GM12865 (cell line): ENCODE measurements at places on chromosomes 5 and 9.
A peak's percentile ranks its signal among the peaks of the same experiment; 100 is the strongest.

- no peak for DNase-seq
Measured at GRCh38 chr9:136002881-136003280, 41.7 kb upstream of the UBAC1 start.

DNA sequence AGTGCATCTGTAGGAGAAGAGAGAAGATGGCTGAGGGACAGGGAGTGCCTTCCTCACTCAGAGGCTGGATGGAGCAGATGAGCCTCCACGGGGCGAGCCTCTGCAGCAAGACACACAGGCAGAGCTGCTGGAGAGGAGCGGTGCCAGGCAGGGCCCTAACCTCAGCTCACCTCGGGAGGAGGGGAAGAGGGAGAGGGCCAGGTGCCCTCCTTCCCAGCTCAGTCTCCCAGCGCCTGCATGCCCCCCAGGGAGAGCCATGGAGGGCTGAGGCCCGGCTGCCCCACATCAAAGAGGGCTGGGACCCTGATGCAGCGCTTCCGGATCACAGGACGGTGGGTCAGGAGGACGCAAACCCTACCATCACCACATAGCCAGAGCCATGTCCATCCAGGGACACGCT lies 13.6 kb upstream of the SPATA31E1 start:
- no peak for DNase-seq

GRCh38 chr5:74865804-74866595 lies at the start of gene FAM169A:
Gene FAM169A (minus strand): TSS chr5:74866387. CDS start chr5:74841676, 24,711 bp downstream.
- no peak for DNase-seq

DNA sequence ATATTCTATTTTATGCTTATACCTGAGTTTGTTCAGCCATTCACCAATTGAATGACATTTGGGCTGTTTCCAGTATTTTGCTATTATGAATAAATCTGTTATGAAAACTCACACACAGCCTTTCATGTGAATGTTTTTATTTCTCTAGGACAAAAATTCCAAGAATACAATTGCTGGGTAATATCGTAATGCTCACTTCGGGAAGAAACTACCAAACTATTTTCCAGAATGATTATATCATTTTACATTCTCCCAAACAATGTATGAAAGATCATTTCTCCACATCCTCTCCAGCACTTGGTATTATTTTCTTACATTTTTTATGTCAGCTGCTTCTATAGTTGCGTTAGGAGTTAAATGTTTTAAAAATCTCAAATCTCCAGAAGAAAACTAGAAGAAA lies 58.3 kb upstream of the LHFPL2 start:
- DNase-seq: no peak

DNA sequence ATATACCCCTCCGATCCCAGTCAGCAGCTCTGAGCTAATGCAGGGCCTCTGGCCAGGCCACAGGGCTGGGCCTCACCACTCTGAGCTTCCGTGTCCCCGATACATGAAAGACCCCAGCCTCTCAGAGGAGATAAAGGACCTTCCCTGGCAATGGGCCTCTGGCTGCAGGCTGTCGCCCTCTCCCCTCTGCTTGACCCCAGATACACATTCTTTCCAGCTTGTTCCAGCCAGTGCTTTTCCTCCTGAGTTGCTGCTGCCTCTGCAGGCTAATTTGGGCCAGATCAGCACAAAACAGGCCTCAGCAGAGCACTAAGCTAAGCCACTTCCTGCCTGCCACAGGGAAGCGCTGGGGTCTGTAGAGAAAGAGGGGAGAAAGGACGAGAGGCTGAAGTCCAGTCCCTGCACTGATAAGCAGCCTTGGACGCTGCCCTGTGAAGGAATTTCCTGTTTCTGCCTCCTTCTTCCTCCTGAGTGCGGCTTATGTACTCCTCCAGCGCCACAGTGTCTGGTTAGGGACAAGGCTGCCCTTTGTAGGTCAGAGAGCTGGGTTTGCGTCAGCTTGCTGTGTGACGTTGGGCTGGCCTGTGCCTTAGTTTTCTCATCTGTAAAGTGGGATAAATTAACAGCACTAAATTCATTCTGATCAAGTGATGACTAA lies 73.0 kb upstream of the IL17B start:
- no peak for DNase-seq

DNA sequence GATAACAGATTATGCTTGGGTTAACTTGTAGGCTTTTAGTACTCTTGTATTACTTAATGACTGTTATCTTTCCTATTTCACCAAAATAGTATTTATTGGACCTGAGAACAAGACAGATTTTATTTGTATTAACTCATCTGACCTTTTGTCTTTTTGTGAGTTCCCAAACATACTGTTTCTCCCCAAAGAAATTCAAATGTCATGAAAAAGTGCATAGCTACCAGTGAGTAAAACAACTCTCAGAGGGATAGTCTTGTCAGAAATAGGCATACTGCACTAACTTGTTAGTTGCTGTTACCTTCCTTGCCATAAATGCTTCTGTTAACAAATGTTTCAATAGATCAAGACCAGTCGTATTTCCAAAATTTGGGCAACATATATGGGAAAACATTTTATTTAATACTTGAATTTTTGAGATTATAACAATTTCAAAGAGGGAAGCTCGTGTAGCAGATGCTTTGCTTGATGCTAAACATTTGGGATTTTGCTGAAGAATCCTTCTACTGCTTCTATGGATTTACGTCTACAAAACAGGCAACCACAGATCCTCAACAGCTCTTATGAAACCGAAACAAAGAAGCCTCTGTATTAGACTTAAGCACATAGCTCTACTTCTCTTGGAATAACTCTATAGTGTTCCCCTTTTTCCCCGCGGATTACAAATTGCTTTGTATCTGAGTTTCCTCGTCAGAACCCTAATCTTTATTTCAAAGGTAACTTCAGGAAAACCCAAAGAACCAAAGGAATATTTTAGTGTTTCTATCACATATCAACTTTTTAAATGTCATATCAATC lies 248.8 kb downstream of the MCTP1 start:
- DNase-seq: no peak

DNA sequence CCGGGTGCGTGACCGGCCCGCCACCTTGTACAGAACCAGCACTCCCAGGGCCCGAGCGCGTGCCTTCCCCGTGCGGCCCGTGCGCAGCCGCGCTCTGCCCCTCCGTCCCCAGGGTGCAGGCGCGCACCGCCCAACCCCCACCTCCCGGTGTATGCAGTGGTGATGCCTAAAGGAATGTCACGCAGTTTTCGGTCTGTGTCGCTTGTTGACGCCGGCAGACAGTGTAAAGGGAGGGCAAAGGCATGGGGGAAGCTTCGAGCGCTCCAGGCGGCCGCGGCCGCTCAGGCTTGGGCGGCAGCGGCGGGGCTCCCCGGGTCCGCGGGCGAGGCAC lies 1.3 kb downstream of the LRRC26 start:
- peak; percentile 38 for DNase-seq

GRCh38 chr5:139276426-139276825 lies 17.1 kb upstream of the MATR3 start:
- no peak for DNase-seq

- DNase-seq: no peak
Measured at GRCh38 chr5:58615972-58616371, 33.1 kb downstream of the RAB3C start.

DNA sequence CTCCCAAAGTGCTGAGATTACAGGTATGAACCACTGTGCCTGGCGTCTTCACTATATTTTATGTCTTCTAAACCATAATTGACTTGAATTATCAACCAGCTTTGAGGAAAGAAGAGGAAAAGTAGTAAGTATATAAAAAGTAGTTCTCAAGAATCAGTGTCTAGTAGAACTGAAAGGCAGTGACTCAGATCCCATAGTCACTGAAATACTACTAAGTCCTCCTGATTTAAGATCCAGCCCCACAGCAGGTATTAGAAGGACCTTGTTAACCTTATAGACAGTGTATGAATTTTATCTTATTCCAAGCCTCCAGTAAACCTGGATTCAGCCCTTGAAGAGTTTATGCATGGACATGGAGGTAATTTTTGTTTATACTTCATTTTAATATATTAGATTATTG lies 31.5 kb downstream of the LNPEP start:
- DNase-seq: no peak
